ENCODE measurements at places on chromosomes 4 and X.

DNA sequence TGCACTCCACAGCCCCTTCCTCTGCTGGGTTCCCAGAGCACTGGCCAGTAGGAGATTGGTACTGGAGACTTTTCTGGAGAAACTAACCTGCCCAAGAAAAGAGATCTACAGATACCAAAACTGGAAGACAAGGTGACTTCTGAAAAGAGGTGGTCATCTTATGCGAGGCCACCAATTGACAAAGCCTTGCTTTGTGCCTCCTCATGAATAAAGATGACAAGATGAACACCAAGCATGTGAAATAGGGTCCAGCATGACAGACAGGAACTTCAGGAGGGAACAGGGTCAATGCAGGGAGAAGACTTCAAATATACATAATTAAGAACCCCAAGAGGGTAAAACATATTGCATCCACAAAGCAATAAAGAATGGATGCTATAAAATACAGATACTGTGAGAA lies 137.9 kb downstream of the APBB2 start:
- DNase-seq: no peak

DNA sequence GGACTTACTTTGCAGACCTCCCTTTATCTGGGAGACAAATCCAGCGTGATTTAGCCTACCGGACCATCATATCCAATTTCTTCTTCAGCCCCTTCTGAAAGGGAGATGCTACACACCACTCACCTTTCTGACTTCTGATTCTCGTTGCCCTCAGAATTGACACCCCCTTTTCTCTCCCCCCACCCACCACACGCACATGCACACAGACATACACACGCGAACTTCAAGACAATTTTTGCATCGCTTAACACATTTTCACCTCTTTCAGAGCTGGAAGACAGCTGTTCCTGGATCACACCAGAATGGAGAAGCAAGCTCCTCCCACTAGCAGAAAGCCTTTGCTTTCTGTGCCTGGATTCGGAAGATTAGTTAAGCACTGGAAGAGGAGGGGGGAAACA lies 1.0 kb upstream of the SNCA start:
- peak; percentile 28 for DNase-seq

GRCh38 chr4:138409670-138410069 lies 167.5 kb upstream of the SLC7A11 start:
- no peak for DNase-seq

DNA sequence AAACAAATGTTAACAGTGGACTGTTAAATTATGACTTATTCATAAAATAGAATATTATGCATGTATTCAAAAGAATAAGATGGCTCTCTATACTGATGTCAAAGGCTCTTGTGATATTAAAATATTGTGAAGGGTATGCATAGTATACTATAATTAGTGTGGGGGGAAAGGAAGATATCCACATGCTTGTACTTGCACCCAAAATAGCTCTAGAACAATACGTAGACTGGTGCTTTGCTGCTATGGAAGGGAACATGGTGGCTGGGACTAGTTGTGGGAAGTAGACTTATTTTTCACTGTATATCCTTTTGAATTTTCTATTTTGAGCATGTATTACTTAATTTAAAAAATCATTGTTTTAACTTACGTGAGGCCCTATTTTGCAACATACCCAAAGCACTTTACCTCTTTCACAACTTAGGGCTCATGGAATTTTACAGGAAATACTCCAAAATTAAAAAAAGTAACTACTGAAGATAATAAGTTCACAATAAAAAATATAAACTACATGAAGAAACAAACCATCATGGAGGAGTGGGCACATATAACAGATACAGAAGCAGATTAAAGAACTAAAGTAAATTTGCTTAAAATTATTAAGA lies 7.9 kb downstream of the PGRMC2 start:
- DNase-seq: no peak

DNA sequence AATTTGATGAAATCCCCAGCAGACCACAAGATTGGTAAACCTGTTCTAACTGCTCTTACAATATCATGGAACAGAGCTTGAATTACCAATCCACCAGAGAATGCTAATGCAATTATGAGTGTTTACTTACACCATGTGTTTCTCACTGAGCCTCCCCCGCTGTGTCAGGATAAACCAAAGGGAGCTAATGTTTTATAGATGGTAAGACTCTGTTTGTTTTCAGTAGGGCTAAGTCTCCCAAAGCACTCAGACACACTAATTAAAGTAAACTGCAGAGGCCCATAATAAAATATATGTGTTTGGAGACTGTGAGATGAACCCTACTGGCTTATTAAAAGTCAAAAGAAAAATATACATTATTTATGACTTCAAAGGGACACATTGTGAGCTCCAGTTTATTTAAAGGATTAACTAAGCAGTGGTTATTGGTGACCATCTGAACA lies 261.7 kb upstream of the FAM241A start:
- DNase-seq: peak; percentile 22

DNA sequence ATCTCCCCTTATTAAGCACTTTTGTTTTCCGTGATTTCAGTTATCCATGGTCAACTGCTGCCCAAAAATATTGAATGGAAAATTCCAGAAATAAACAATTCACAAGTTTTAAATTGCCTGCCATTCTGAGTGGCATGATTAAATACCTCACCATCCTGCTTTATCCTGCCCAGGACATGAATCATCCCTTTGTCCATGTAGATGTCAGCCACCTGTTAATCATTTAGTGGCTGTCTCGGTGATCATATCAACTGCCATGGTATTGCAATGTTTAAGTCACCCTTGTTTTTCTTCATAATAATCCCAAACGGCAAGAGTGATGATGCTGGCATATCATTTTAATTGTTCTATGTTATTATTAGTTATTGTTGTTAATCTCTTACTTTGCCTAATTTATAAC lies 79.8 kb upstream of the LHFPL1 start:
- no peak for DNase-seq

DNA sequence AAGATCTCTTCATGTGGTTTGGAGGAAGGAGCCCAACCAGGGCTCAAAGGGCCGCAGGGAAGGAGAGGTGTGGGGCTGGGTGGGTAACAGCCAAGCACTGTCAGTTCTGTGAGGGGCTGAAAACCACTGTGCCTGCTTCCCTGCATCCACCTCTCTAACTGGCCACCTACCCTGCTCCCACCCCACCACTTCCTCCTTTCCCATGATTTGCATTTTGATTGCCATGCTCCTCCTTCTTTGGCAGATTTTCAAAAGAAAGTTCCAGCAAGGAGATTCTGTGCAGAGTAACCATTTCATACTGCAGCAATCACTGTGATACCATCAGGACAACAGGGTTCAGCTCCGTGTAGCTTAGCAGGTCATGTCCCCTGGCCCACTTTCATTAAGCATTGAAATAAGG lies 1.8 kb downstream of the ZNF674 start:
- no peak for DNase-seq

- no peak for DNase-seq
Measured at GRCh38 chr4:7333024-7333780, 101.5 kb downstream of the PSAPL1 start.

GRCh38 chr4:25710637-25711036 lies 55.0 kb downstream of the SLC34A2 start:
- no peak for DNase-seq

DNA sequence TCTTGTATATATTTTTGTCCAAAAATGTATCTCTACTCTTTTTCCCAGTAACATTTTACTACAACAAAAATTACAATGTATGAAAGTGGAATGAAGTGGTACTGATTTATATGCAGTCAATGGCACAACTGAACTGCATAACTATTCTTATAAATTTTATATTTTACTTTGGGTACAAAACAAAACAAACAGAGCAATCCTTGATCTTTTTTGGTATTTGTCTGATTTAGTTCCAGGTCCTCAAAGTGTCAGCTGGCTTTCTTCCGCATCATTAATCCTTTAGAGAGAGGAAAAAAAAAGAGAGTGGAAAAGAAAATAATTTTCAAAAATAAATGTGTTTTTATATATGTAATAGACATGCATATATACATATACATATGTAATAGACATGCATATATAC lies 252.4 kb upstream of the SLIT2 start:
- DNase-seq: no peak

DNA sequence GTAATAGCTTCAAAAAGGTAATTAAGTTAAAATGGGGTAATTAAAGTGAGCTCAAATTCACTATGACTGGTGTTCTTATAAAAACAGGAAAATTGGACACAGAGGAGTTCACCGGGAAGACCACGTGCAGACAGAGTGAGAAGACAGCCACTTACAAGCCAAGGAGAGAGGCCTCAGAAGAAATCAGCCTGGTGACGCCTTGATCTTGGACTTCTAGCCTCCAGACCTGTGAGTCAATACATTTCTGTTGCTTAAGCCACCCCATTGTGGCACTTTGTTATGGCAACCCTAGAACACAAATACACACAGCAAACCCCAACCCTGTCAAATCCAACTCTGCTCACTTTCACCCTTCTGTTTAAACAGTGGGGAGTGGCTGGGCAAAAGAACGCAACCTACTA lies 4.1 kb upstream of the CD38 start:
- DNase-seq: no peak

- no peak for DNase-seq
Measured at GRCh38 chrX:11273544-11273943, 19.7 kb upstream of the AMELX start.

DNA sequence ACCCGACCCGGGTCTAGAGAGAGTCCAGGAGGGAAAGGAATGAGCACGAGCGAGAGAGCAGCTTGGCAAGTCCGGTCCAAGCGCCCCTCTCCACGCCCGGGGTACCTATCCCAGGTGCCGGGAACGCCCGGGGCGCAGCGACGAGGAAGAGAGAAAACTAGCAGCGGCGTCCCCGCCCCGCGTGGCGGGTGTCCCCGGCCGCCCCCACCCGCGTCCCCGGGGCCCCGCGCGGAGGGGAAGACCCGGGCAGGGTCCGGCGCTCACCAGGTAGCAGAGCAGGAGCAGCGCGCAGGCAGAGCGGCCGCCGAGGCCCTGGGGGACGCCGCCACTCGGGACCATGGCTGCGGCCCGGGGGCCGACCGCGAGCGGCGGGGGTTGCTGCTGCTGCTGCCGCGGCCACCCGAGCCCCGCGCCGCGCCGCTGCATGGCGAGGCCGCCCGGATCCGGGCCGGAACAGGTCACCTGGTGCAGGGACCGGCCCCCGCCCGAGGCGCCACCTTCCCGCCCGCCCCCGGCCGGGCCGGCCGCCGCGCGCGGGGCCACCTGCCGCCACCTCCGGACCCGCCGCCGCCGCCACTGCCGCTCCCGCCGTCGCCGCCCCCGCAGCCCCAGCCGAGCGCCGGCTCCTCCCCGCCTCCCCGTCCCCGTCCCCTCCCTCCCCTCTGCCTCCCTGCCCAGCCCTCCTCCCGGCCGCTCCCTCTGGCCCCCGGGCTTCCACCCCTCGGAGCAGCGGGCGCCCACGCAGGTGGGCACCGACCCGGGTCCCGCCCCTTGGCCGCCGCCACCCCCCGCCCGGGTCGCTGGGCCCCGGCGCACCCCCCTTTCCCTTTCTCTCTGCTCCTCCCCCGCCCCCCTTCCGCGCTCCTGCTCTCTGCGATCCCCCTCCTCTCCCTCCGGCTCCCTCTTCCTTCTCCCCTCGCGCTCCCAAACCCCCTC lies at the start of gene SEL1L3:
TSS of gene SEL1L3 (minus strand) at position 578 of the 936 bp plus-strand sequence. CDS start at position 426, 152 bp downstream.
- no peak for DNase-seq

DNA sequence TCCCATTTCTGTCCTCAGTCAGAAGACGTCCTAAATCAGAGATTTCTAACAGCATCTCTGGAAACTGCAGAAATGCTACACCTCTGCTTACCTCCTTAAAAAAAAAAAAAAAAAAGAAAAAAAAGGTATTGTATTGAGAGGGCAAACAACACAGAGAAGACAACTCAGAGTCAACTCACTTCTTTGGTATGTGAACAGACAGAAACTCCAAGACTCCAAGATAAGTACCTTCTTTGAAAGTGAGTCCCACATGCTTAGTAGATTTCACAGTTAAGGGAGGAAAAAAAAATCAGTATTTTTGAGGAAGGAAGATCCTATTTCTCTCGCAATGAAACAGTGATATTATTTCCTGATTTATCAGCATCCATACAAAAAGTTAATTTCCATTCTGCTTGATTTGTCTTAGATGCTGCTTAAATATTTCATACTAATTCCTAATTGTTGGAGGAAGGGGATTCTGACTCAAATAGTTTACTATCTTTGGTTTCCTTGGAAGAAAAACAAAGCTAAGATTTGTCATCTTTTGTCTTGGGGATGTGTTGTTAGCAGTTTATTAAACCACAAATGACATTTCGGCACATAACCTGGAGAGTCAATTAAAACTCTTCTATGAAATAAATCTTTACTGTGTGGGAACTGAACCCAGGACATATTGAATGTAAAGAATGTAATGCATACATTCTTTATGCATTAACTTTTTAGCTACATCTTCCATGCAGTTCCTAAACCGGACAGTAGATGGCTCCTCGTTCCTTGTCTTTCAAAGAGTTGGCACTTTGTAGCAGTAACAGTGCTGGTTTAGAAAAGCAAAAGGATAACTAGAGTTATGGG lies 4.7 kb downstream of the RASGEF1B start:
- peak; percentile 75 for DNase-seq

GRCh38 chr4:7434766-7435150 lies at the start of gene PSAPL1:
TSS of gene PSAPL1 (minus strand) at chr4:7434930. CDS start at chr4:7434879, 51 bp downstream.
- no peak for DNase-seq

- no peak for DNase-seq
Measured at GRCh38 chrX:123392921-123393320, 208.8 kb downstream of the GRIA3 start.

DNA sequence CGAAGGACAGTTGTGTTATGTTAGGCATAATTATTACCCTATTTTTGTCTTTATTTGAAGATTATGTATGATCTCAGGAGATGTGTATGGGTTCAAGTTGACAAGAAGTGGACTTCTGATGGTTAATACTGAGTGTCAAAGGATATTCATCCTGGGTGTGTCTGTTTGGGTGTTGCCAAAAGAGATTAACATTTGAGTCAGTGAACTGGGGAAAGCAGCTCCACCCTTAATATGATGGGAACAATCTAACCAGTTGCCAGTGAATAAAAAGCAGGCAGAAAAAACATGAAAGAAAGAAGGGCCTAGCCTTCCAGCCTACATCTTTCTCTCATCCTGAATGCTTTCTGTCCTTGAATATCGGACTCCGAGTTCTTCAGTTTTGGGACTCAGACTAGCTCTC lies 332.6 kb downstream of the DTHD1 start:
- no peak for DNase-seq

GRCh38 chrX:154441564-154441963 lies 2.4 kb upstream of the FAM50A start:
- DNase-seq: no peak

DNA sequence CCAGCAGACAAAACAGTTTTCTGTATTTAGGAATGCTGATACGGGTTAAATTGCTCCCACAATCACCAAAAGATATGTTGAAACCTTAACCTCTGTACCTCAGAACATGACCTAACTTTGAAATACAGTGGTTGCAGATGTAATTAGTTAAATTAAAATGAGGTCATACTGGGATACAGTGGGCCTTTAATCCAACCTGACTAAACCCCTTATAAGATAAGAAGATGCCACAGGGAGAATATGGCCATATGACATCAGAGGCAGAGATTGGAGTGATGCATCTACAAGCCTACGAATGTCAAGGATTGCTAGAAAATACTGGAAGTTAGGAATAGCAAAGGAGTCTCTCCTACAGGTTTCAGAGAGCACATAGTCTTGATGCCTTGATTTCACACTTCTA lies 32.1 kb upstream of the PARM1 start:
- DNase-seq: no peak

- no peak for DNase-seq
Measured at GRCh38 chr4:24971192-24971591, 58.4 kb upstream of the CCDC149 start.

GRCh38 chrX:143378851-143379250 lies 138.4 kb downstream of the SPANXN3 start:
- no peak for DNase-seq

Measured in renal pelvis (tissue), 12 donors.